ENCODE measurements at places on chromosomes 2 and 18.

DNA sequence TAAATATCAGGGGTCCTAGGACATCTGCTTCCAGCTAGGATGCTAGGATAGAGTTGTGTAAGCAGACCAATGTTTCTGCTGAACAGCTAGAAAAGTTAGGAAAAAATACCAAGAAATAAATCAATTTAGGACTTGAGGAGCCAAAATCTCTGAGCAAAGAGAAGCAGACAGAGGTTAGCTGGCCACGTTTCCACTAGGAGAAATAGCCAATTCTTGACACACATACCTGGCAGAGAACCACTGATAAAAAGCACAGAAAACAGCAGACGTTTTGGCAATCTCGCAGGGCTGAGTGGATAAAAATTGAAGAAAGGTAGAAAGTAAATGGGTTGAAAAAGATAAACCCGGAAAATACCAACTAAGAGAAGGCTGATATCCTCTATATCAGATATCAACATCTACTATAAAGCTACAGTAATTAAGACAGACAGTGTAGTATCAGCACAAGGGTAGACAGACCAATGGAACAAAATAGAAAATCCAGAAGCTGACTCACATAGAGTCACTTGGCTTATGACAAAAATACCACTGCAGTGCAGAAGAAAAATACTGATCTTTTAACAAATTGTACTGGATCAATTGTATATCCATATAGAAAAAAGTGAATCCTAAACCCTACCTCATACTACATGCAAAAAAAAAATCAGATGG is 306.1 kb upstream of the KLHL29 start:
- no peak for DNase-seq

DNA sequence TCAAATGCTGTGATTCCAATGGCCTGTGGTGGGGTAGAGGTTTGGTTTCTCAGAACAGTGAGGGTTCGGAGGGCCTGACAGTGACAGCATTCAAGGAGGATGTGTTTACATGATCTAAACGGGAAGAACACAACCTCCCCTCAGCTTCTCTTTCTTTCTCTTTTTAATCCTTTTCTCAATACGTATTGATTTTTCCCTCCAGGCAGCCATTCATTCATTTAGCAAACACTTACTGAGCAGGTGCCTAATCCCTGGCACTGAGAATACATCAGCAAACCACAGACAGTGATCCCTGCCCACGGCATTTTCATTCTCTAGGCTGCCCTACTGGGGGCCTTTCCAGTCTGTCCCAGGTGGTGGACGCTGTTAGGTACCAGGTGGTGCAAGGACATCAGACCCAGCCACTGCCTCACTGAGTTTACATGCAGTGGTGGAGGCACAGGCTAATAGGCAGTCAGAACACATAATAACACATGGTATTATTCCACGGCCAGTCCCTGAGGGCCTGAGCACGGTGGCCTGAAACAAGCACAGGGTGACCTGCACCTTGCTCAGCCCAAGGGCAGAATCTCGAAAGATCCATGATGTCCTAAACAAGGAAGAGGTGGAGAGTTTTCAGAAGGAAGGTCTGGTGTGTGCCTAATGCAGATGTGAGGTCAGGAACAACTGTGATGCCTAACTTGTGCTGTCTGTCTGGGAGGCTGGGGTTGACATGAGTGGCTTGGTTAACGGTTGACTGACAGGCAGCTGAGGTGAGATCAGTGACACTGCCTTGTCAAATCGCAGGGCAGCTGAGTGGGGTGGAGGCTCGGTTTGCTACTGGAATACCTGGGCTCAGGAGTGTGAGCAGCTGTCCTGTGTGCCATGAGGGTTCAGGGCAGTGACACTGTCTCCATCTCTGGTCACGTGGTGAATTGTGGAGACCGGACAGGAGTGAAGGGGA is 785.5 kb upstream of the HS6ST1 start:
- no peak for DNase-seq

GRCh38 chr2:126429103-126429502 is 226.9 kb upstream of the GYPC start:
- DNase-seq: peak; percentile 0

DNA sequence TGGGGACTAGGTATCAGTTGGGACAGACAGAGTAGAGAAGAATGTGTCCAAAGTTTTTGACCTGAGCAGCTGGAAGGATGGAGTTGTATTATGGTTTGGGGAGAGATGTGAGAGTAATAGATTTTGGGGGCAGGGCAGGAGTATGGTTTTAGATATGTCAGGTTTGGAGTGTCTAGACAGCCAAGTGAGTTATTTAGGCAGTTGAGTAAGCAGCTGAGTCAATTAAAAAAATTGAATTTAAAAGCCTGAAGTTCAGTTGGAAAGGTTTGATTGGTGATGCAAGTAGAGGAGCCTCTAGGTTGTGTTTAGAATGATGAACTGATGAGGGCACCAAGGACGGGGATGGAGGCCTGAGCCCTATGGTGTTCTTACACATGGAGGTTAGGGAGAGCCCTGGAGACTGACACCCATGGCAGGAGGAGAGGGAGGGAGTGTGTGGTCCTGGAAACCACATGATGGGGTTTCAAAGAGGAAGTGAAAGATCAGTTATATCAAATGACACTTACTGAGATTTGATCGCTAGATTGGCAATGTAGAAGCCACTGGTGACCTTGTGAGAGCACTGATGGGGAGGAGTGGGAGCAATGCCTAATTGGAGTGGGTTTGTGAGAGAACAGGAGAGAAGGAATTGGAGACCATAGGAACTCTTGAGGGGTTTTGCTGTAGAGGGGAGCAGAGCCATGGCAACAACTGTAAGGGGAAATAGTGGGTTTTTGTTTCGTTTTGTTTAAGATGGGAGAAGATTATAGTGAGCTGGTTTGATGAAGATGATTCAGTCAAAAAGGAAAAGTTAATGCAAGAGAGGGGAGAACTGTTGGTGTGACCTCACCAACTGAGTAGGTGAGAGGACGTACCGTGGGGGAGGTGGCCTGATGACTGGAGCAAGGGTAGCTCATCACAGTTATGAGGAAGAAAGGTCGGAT is 10.3 kb downstream of the ITGA6 start:
- no peak for DNase-seq

DNA sequence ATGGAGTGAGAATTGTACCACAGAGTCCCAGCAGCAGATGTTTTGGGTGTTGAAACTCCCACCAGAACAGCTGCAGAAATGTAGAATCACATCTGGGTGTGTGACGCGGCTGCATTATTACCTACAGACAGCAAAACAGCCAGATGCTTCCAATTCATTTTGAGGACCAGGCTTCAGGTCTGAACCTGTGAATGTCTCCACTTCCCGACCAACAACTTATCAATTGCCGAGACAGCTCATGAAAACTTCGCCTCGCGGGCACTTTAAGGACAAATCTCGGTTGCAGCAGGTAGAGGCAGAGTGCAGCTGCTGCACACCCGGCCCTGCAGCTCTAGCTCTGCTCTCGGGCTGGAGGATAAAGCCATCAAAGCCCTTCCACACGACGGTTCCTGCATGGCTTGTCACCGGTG is 202.0 kb downstream of the HRH4 start:
- DNase-seq: no peak

- DNase-seq: no peak
Observed at GRCh38 chr2:78304678-78305077, 720.8 kb upstream of the REG3G start.

DNA sequence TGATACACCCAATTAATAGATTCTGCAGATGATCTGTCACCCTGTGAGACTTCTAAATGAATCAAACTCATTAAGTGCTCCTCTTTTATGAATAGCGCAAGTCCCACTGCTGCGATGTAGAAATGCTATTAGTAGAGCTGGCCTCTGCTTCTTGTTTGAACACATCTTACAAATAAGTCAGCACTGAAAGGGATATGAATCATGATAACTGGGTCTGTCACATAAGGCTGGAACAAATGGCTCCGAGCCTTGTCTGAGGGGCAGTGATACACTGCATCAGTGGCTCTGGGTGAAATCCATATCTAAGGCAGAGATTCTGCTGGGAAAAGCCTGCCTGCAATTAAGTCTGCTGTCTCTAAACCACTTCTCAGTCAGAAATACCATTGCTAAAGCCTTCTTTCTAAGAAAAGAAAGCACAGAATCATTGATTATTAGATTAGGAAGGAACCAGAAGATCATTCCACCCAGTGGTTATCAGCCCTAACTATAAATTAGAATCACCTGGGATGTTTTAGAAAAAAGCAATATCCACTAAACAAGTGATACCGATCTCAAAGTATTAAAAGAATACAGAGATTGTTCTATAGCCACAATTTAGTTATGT is 75.2 kb downstream of the SLC5A7 start:
- no peak for DNase-seq

- DNase-seq: no peak
Observed at GRCh38 chr18:58223717-58224424, 179.8 kb downstream of the NEDD4L start.

- DNase-seq: no peak
Observed at GRCh38 chr2:192159208-192159607, 35.5 kb downstream of the TMEFF2 start.

DNA sequence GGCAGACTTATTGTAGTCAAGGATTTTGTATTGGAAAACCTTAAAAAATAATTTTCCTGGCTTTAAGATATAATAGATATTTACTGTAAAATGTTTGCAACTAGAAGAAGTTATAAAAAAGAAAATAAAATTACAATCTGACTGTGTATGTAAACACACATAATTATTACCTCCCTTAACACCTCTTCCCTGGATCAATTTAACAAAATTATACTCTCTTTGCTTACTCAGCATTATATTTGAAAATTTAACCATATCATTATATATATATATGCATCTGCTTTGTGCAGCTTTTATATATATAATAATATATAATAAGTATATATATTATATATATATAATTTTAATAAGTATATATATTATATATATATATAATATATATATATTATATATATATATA is 131.7 kb upstream of the FAM98A start:
- no peak for DNase-seq

- DNase-seq: no peak
Observed at GRCh38 chr2:99911736-99912135, 230.7 kb downstream of the AFF3 start.

GRCh38 chr2:238567067-238567855 is 140.5 kb downstream of the ASB1 start:
- DNase-seq: no peak

- DNase-seq: no peak
Observed at GRCh38 chr2:118056165-118056534, 32.1 kb upstream of the INSIG2 start.

- no peak for DNase-seq
Observed at GRCh38 chr2:64094663-64095382, 49.4 kb downstream of the PELI1 start.

DNA sequence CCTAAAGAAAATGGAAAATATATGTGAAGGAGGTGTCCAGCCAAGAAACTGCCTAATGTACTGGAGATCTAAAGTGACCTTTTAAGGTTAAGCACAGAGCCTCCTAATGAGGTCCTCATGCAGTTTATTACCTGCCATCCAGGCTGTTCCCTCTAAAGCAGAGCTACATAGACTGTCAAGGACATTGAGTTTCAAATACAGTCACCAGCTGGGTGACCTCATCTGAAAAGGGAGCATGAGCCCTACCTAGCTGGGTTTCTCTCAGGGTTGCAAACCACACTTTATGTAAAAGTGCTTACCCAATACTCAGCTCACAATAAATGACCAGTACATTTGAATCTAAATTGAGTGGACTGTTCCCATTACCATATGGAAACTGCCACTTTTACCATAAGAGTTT is 65.4 kb upstream of the CTNNA2 start:
- no peak for DNase-seq

- DNase-seq: no peak
Observed at GRCh38 chr2:152470861-152471854, 136.2 kb downstream of the FMNL2 start.

GRCh38 chr2:25821225-25822056 is 56.8 kb downstream of the ASXL2 start:
- DNase-seq: no peak

DNA sequence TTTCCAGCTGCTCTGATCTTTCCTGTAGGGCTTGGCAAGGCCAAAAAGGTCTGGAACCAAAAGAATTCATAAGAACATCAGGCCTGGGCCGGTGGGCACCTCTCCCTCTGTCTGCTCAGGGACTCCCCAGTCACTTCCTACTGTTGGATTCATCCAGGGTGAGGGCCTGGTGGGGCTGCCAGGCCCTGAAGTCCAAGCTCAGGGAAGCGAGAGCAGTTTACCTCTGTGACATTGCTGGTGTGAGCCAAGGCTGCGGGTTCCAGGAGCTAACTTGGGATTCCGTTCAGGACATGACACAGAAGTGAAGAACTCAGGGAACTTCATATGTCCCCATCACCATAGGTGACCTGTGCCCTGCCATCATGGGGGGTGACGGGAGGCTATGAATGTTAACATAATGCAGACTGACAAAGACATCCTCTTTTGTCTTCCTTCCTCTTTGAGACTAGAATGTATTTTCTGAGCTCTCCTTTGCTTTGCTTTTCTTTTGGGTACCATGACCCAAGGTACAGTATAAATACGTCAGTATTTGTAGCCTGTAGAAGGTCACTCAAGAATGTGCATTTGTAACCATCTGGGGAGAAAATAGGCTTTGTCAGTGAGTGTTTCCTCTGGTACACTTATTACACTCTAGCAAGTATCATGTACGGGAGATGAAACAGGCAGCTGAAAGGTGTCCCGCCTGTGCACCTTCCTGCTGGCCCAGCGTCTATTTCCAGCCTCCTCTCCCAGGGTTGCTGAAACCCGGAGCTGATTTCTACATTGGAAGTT is 130.5 kb upstream of the SLC1A4 start:
- no peak for DNase-seq

DNA sequence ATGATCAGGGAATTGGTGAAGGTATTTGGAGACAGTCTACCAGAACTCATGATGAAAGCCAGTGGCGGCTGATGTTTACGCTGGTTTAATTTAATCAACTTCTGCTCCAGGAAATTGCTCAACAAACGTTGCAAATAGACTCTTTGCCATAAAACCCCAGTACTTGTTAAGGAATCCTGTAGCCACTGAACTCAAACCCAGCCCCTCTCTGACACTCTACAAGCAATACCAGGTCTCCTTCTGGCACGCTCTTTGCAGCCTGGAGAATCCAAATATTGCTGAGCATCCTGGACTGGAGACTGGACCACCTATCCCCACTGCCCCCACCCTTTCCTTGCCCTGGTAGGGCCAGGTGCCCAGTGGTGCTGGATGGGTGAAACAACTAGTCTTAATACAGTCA is 308.2 kb downstream of the FBXO15 start:
- no peak for DNase-seq

DNA sequence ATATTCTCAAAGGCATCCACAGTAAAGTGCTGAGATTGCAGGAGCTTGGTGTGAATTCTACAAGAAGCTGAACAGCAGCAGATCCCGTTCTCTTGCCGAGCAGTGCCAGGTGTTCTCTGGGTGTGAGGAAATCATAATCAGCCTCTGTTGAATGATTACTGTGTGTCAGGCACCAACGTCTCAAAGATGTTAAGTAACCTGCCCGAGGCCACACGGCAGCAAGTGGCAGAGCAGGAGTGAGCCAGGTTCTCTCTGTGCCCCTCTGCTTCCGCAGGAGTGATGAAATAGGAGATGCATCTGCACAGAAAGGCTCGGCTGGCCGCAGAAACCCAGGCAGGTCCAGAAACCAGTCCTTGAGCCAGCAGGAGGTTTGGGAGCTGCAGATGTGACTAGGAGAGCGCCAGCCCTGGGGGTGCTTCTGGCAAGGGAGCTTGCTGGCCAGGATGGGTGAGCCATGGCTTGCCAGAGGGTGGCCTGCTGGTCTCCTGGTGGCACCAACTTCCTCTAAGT is 68.4 kb downstream of the COPS7B start:
- DNase-seq: no peak

Measured in NCI-H187 treated with DMSO at 0.1 percent for 48 hours (cell line).